ENCODE measurements at places on chromosomes 2 and 18.

GRCh38 chr2:85314884-85315242 is 12.9 kb downstream of the TGOLN2 start:
- no peak for DNase-seq

DNA sequence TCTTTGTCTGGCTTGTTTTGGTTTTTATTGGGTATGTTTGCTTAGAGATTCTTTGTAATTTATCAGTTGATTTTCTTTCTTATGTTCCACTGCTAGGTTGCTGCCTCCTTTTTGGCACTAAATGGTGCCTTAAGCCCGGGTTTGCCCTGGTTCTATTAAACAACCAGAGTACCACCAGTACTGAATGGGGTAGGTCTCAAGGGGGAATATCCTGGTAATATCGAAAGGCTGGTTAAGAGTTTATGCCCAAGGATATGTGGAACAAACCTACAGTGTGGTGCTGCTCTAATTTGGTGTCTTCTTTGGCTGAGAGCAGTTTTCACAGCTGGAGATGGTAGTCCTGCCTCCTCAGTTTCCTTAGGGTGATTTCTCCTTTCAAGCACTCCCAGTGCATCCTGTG is 76.5 kb downstream of the SEMA4F start:
- DNase-seq, result no peak

- no peak for DNase-seq
Measured at GRCh38 chr2:173118395-173118794, 42.7 kb downstream of the MAP3K20 start.

- no peak for DNase-seq
Measured at GRCh38 chr2:105381101-105381668, 17.7 kb downstream of the FHL2 start.

DNA sequence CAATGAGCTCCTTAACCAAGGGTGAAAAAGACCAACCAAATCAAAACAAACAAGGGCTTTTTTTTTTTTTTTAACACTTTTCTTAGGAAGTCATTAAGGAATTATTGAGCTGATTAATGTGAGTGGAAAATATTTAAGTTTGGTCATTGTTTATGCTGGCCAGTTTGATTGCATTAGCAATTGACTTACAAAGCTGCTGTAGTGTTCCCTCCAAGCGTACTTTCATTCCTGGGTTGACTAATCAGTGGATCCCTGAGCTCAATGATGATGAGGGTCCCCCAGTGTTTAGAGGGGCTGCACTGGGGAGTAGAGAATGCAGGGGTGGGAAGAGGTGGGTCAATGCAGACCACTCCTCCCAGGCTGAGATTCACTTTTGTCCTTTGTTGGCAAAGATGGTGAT is 119.3 kb downstream of the PRKCE start:
- no peak for DNase-seq

GRCh38 chr2:28469304-28469703 is 26.6 kb upstream of the PLB1 start:
- DNase-seq, result no peak

- DNase-seq, result no peak
Measured at GRCh38 chr2:174881678-174882077, 117.4 kb upstream of the CHRNA1 start.

GRCh38 chr2:135317375-135317774 is 213.6 kb downstream of the ZRANB3 start:
- DNase-seq, result no peak

- DNase-seq, result no peak
Measured at GRCh38 chr2:121707344-121707919, 29.2 kb downstream of the NIFK start.

- no peak for DNase-seq
Measured at GRCh38 chr2:186716899-186717298, 23.0 kb downstream of the FAM171B start.

- no peak for DNase-seq
Measured at GRCh38 chr2:75548036-75548573, 12.6 kb downstream of the EVA1A start.

- DNase-seq, result no peak
Measured at GRCh38 chr18:55048892-55049291, 89.6 kb upstream of the CCDC68 start.

DNA sequence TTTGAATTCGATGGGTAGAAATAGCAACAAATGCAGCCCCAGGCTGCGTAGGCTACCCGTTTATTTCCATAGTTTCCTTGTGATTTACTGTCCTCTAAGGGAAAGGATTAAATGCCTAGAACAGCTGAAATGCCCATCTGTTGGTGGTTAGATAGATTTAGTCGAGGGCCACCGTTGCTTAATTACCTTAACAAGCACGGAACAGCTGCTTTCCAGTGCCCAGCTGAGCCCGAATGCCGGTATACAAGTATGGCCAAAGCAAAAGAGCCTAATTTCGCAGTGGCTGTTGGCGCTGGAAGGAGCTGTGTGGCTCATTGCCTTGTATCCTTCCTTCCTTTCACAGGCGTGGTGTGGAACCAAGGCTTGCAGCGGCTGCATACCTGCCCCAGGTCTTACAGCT is 109.1 kb downstream of the CABLES1 start:
- DNase-seq, result no peak

- DNase-seq, result no peak
Measured at GRCh38 chr2:181153886-181154285, 173.5 kb downstream of the UBE2E3 start.

- DNase-seq, result no peak
Measured at GRCh38 chr2:191265311-191266170, 20.3 kb downstream of the MYO1B start.

DNA sequence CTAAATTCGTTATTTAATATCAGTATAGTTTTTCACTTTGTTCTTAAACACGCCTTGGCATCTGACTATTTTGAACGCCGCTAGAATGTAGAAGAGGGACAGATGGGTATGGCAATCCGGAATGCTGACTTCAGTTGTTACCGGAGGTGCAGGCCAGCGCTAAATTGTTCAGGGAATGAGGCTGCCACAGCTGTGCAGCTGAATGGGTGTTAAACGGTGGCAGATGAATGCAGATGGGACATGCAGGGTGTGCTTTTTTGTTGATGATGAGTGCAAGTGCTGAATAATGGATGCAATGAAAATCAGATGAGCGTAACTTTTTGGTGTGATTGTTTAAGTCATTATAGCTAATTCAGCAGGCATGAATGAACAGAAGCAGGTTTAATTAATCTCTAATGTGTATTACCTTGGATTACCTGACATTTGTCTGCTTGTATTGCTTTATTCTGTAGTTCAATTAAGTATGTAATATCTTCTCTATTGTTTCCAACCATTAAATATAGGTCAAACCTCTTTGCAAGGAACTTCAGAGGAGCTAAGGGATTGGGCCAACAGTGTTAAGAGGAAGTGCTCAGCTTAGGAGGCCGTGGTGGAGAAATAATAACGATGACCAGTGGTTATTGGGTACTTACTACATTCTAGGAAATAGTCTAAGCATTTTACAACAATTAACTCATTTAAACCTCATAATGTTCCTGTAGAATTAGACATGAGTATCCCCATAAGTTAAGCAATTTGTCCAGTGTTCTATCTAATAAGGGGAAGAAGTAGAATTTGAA is 11.9 kb upstream of the CREG2 start:
- no peak for DNase-seq

GRCh38 chr2:43605851-43606250 is 10.0 kb upstream of the THADA start:
- no peak for DNase-seq

GRCh38 chr2:218063896-218064295 is 5.2 kb upstream of the RUFY4 start:
- no peak for DNase-seq

- no peak for DNase-seq
Measured at GRCh38 chr2:215613280-215613679, 177.4 kb upstream of the FN1 start.

DNA sequence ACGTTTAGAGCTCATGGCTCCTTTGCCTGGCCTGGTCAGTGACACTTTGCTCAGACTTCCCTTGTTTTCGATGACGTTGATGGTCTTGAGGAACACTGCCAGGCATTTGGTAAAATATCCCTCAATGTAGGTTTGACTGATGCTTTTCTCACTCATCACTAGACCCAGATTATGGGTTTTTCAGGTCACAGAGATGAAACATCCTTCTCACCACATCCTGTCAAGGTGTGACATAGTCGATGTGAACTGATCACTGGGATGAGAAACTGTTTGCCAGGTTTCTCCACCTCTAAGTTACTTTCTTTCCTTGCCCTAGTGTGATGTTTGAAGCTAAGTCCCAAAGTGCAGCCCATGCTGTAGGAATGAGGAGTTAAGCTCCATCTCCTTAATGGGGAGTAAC is 81.5 kb downstream of the AFF3 start:
- no peak for DNase-seq

DNA sequence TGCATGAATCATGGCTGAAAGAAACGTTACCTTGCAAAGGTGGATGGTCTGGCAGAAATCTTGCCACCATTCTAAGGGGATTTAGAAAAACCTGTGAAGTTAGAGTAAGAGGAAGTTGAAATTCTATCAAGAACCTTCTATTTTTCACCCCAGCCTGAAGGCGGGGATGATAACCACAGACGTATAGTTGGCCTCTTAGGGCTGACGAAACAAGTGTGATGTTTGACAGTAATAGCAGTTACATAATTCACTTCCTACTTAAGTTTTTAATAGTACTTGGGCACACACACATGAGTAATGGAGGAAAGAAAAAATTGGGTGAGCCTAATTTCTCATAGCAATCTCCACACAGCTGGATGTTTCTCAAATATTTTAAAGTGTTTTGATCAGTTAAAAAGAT is 336.6 kb upstream of the SALL3 start:
- no peak for DNase-seq

DNA sequence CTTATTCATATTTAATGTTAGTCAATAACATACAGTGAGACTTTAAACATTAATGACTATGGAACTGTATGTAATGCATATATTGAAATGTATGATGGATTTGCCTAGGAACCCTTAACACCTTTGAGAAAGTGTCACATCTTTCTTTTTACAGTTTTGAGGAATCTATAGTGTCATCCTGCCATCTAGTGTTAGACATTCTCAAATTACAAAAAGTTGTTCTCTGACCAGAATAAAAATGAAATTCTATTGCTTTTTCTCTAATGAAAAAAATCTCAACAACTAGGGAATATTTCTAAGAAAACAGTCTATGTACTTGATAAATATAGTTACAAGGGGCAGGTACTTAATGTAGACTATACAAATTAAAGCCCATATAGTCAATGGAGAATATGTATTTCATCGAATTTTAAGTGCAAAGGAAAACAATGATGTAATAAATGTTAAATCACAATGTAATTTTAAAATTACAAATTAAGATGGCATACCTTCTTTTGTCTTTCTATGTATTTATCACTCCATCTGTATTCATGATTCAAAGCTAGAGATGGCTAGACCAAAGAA is 5.1 kb upstream of the CALCRL start:
- DNase-seq, result no peak

DNA sequence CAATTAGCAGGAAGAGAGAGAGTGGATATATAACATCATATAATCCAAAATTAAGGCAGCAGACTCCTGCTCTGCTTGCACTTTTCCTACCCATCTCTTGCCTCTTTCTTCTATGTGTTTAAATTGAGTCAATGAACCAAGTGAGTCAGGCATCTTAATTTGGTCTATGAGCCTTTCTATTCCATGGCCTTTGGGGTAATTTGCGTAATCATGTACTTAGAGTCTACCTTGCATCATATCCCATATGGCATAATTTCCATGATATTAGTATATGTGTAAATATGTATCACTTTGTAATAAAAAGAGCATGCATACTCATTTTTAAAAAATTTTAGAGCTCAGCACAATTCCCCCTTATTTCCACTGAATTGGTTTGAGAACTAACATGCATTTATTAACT is 555.2 kb downstream of the STK39 start:
- no peak for DNase-seq

- DNase-seq, result no peak
Measured at GRCh38 chr2:67733517-67733916, 329.3 kb downstream of the C1D start.

DNA sequence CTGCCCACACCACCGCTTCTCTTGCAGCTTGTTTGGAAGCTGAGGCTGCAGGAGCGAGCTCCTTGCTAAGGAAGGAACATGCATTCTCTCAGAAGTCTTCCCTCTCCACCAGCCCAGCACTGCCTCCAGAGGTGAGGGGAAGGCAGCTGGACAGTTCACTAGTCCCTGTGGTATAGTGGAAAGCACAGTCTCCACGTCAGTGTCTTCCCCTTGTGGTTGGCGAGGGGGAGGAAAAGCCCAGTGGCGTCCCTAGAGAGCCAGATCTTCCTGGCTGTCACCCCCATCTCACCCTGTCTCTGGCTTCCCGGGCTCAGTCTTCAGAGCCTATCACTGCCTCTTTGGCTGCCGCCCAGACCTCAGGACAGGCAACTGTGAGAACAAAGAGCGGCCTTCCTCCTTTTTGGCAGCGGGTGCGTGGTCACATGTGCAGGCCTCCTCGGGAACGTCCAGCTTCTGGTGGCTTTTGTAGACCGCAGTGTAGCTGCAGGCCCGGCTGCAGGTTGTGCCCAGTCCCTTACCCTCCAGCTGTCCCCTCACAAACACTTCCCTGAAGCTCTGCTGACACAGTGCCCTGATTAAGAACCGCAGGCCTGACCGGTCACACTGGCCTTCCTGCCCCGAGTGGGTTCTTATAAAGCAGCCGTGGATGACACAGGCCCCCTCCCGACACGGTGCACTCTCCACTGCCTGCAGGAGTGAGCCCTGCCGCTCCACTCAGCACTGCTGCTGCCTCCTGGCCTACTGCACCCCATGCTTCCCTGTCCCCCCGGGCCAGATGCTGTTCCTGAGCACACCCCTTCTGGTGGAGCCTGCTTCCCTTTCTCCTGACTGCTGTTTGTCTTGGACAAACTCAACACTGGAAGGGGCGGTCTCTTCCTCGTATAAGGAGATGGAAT is 90.9 kb downstream of the RNF144A start:
- DNase-seq, result no peak
